ENCODE measurements at places on chromosomes 1 and 21.

GRCh38 chr1:44249543-44249942, 36.3 kb downstream of the DMAP1 start:
- no peak for DNase-seq

GRCh38 chr1:57235730-57236510, 187.9 kb downstream of the DAB1 start:
- no peak for DNase-seq

GRCh38 chr1:1510912-1511532, 940 bp upstream of the ATAD3A start:
- DNase-seq: peak; percentile 48

DNA sequence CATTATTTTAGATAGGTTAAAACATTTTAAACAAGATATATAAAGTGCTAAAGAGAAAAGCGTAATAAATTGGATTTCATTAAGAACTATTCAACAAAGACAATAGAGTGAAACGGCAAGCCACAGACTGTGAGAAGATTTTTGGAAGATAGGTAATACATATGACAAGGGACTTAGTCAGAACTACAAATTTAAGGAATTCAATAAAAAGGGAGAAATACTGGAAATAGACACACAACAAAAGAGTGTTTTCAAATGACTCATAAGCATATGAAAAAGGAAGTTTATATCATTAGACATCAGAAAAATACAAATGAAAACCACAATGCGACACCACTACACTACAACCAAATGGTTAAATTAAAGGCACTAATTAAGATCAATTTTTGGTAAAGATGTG, 90.5 kb downstream of the GDAP2 start:
- no peak for DNase-seq

DNA sequence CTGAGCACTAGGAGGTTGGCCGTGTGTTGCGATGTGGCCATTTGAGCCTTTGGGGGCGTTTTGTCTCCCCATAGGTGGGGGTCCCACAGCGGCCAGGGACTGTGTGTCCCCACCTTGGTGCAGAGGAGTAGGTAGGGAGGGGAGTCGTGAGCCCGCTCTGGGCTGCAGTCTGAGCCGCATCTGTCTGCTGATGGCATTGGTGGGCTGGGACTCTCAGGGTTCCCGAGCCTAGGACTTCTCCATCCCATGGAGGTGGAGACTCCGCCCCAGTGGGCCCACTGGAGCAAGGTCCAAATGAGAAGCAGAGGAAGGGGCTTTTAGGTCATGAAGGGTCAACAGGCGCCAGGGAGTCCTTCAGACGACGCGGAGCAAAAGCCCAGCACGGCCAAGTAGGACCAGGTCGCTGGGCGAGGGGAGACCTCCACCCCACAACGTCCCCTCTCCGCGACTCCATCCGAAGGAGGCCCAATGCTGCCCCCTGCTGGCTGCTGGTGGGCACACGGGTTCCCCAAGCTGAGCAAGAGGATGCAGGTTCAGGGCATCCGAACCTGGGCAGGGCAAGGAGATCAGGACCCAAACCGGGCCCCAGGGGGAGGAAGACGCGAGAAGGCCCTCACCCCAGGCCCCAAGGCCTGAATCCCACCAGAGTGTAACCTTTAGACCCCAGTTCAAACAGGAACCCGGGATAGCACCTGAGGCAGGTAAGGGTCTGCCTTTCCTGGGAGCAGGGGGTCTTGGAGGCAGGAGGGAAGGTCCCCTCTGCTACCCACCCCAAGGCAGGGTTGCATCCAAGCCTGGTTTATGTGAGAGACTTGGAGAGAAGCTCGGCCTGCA, 14.9 kb downstream of the TTC34 start:
- peak; percentile 89 for DNase-seq

DNA sequence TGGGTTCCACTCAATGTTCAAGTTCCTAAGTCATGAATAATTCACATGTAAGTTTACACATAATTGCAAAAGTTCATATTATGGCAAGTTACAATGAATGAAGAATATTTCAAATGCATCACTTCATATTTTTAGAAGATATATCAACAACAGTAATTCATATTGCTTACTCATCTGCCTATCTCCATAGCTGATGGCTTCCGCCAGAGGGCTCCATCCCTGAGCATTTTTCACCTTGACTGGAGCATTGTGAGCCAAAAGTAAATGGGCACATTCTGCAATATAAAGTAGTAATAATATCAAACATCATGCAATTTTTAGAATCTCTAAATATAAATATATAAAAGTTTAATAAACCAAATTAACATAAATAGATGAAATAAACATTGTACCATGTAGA, 29.8 kb downstream of the ANKRD13C start:
- DNase-seq: no peak

DNA sequence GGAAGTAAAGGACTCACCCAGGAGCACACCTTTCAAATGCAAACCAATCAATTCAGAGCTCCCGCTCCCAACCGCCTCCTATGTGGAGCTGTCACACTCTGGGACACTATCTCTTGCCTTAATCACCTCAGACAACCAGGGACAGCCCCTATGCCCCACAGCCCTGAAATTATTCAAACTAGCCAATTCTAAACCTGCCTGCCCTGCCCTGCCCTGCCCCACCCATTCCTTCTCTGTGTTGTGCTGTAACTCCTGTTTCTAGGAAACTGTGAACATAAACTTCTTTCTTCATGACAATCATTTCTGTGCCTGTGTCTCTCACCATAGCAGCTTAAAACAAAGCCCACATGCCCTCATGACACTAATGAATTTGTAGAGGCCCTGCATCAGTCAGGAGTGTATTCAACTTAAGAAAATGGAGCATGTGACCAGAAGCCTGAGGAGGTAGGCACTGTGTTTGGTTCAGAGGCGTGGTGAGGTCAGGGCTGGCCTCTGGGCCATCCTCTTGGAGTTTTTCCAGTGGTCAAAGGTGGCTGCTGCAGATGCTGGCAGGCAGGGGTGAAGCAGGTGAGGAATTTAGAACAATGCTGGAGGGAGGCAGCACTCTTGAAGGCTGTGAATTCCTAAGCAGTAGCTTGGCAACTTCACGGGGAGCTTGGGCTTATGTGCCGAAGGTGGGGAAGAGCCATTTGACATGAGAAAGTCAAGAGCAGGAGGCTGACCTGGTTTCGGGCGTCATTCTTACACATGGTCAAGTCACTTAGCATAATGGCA, 74.5 kb downstream of the RHOU start:
- no peak for DNase-seq

- DNase-seq: no peak
Measured at GRCh38 chr1:235351441-235351840, 15.8 kb upstream of the TBCE start.

DNA sequence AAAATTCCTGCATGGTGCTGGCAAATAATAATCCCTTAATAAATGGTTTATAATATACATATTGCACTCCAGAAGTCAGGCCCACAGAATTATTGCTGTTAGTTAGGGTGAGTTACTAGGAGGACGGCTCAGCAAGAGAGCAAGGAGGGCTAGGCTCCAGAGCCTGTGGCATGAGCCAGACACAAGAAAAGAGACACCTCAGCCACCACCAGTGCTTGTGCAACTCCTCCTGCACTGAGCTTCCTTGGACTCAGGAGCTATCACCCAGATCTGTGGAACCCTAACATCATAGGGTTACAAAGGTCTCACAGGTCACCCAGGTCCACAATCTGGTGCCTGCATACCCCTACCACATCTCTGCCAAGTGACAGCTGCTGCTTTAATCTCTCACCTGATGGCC, 12.8 kb upstream of the LRRC8D start:
- DNase-seq: no peak

GRCh38 chr1:170296642-170297041, 150.9 kb downstream of the NTMT2 start:
- DNase-seq: no peak
